Lung (tissue), 17 donors: ENCODE measurements at places on chromosomes 1 and 21. TPM values are rescaled to one million over a fixed set of nuclear protein-coding genes. Genes with fewer than 3 reads are reported as not detected.

The TMEM52 gene
- 6.1 TPM for total RNA-seq

The NBPF10 gene
- total RNA-seq: 1.9 TPM

The CFHR5 gene
- not detected for total RNA-seq

The S100A7A gene
- total RNA-seq: not detected

The FOXD3 gene
- 0.26 TPM for total RNA-seq

The SMIM12 gene
- 19.5 TPM for total RNA-seq

The ELAPOR1 gene
- 8.9 TPM for total RNA-seq
